AG08395 (cell line): ENCODE measurements at places on chromosomes 1 and 21.

DNA sequence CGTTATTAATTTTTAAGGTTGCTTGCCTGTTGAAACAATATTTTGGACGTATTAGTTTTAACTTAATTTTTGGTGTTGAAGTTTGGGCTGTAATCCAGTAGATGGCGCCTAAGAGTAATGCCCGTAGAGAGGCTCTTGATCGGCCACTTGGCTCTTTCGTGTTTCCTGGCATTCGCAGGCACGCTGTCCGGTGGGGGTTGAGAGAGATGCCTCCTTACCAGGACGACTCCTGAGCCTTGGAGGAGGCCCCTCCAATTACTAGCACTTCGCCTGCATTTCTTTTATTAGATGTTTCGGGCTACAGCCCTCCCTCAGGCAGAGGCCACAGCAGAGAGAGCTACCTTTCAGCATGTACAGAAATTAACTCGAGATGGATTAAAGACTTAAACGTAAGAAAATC lies 12.0 kb downstream of the OR2M4 start:
- DNase-seq = peak; percentile 4

- peak; percentile 10 for DNase-seq
Measured at GRCh38 chr1:95953015-95953414, 719.0 kb downstream of the RWDD3 start.

DNA sequence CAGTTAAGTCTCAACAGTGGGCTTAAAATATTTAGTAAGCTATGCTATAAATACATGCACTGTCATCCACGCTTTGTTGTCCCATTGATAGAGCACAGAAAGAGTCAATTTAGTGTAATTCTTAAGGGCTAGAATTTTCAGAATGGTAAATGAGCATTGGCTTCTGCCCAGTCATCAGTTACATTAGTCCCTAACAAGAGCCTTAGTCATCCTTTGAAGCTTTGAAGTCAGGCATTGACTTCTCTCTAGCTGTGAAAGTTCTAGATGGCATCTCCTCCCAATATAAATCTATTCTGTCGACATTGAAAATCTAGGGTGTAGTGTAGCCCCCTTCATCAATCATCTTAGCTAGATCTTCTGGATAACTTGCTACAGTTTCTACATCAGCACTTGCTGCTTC lies 12.0 kb upstream of the LPGAT1 start:
- no peak for DNase-seq

DNA sequence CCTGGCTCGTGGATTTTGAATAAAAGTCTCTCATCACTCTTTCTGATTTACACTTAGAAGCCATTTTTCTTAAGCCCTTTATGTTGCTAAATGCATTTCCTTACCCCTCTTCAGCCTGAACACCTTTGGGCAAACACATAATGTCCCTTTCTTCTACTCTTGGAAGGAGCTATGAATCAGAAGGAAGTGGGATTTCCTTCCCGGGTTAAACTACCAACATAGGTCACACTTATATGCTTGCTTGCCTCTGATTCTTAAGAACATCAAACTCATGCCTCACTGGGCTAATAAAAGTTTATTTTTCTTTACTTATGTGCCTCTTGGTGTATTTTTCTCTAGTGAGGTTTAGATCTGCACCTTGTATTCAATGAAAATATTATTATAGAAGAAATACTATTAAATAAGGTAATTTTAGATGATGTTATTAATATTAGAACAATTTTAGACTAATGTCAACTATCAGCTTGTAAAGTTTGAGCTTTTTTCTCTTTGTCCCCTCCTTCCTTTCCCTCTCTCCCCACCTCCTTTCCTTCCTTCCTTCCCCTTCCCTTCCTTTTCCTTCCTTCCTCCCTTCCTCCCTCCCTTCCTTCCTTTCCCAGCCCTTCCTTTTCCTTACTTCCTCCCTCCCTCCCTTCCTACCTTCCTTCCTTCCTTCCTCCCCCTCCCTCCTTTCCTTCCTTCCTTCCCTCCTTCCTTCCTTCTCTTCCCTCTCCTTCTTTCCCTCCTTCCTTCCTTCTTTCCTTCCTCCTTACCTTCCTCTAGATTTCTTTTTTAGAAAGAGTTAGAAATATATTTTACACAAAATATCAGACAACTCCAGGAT lies 66.5 kb upstream of the KCNJ6 start:
- no peak for DNase-seq

GRCh38 chr1:158121604-158122254 lies 59.0 kb upstream of the CD1D start:
- DNase-seq = peak; percentile 44

GRCh38 chr1:6022193-6022592 lies 23.5 kb upstream of the KCNAB2 start:
- no peak for DNase-seq

DNA sequence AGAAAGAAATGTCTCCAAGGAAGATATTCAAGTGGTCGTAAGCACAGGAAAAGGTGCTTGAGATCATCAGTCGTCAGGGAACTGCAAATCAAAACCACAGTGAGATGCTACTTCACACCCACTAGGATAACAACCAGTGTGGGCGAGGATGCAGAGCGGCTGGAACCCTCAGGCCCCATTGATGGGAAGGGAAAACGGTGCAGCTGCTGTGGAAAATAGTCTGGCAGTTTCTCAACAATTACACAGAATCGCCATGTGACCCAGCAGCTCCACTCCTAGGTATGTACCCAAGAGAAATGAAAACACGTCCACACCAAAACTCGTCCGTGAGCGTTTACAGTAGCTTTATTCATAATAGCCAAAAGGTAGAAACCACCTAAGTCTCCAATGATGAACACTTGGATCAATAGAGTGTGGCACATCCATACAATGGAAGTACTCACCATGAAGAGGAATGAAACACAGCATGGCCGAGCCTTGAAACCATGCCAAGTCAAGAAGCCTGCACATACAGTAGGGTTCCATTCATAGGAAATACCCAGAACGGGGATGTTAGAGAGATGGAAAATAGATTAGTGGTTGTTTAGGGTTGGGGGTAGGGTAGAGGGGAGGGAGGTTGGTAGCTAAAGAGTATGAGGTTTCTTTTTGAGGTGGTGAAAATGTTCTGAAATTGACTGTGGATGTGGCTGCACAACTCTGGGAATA lies 6.1 kb downstream of the DFFB start:
- DNase-seq = no peak

DNA sequence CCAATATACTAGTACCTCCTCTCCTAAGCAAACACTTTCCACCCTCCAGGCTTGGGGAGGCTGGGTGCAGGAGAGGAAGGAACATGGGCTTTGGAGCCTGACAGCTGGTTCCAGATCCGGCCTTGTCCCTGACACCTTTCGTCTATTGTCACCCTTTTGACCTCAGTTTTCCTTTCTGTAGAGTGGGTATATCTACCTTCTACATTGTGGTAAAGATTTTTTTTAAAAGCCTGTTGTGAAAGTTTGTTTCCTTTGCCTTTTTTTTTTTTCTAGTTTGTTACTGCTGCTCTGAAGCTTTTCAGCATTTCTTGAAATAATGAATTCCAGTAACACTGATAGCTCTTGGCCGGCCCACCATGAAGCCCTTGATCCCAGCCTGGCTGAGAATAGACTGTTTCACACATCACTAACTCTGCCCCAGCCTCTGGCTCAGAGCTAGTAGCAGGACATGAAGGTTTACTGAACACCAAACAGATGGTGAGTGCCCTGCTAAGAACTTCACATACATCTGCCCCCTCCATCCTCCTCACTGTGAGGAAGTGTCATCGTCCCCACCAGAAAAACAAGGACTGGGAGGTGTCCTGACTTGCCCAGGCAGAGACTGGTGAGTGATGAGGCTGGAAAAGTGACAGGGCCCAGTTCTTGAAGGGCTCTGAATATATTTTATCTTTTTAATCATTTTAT lies 33.0 kb upstream of the ID3 start:
- no peak for DNase-seq

DNA sequence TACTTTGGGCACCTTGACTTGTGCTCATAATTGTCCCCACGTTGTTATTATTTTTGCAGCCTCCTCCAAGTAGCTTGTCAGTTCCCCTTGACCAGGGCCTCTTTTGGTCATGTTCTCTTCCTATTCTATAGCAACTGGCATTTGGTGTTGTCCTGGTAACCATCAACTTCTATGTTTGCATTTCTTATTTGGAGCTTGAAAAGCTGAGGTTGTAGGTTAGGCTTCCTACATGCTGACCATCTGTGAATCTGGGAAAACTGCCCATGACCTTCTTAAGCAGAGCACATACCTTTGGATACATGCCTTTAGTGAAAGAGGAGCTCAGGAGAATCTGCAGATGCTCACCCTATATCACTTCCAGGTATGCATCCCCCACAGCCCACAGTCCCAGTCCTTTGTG lies 160.8 kb downstream of the HHAT start:
- no peak for DNase-seq

DNA sequence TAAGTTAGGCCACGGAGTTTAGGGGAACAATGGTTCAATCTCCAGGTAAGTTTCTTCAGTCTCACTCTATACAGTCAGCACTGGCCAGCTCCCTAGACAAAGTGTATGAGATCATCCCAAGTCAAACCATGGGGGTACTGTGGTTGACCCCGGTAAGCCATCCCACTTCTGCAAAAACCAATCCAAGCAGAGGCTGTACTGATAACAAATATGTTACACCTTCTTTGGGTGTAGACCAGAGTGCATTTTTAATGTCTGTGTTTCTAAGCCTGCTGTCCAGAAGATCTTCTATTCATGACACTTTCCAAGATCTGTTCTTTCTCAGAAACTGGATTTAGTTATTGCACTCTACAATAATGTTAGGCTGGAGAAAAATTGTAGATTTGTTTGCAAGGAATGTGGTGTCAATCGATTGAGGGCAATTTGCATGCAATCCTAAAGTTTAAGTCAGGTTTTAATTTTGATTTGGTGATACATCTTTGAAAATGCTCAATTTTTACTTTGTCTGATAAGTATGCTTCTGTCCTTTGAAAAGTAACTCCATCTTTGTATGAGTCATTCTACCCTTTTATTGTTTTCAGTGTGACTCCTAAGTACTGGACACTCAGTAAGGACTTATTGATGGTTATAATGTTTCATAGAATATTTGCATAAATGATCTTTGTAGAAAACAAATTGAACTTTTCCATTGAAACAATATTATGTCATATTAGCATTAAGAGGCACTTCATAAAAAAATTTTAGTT lies 152.4 kb downstream of the HLX start:
- no peak for DNase-seq

- DNase-seq = no peak
Measured at GRCh38 chr1:65512967-65513780, 92.7 kb downstream of the LEPR start.

- no peak for DNase-seq
Measured at GRCh38 chr1:243454328-243454997, 198.6 kb downstream of the SDCCAG8 start.

DNA sequence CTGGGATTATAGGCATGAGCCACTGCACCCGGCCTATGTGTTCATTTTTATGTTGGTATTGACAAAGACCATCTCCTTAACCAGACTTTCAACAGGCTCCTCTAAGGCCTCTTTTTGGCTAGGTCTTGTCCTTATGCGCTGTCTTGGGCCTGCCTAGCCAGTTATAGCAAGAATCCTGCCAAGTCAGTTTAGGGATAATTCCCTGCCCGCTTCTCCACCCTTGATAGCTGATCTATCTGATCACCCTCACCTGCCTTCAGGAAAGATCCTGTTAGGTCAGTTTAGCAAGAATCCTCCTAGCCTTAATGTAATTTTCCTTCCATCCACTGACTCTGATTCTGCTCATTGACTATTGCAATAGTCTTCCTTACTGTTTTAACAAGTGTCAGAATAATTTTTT lies 2.4 kb upstream of the B4GALT3 start:
- no peak for DNase-seq

GRCh38 chr1:223662943-223663342 lies 2.6 kb downstream of the CAPN8 start:
- DNase-seq = no peak

DNA sequence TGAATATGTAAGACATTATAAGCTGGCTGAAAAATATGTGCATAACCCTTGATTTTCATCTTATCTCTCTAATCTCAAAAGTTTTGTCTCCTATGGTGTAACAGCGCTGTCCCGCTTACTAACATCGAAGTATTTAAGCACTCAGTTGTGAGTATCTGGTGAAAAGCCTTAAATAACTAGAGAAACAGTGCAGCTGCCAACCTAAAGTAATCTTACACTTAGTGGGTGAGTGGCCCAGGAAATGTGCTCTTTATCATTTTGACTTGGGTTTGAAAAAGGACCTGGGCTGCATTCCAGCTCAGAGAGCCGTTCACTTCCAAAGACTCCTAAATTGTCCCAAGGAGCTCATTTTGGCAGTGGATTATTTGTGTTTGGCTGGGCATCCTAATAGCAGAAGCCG lies 225.9 kb downstream of the SPATA17 start:
- DNase-seq = no peak

GRCh38 chr1:48674641-48675040 lies 102.0 kb downstream of the BEND5 start:
- peak; percentile 67 for DNase-seq

- DNase-seq = no peak
Measured at GRCh38 chr1:27003745-27004470, 8.7 kb downstream of the TENT5B start.

DNA sequence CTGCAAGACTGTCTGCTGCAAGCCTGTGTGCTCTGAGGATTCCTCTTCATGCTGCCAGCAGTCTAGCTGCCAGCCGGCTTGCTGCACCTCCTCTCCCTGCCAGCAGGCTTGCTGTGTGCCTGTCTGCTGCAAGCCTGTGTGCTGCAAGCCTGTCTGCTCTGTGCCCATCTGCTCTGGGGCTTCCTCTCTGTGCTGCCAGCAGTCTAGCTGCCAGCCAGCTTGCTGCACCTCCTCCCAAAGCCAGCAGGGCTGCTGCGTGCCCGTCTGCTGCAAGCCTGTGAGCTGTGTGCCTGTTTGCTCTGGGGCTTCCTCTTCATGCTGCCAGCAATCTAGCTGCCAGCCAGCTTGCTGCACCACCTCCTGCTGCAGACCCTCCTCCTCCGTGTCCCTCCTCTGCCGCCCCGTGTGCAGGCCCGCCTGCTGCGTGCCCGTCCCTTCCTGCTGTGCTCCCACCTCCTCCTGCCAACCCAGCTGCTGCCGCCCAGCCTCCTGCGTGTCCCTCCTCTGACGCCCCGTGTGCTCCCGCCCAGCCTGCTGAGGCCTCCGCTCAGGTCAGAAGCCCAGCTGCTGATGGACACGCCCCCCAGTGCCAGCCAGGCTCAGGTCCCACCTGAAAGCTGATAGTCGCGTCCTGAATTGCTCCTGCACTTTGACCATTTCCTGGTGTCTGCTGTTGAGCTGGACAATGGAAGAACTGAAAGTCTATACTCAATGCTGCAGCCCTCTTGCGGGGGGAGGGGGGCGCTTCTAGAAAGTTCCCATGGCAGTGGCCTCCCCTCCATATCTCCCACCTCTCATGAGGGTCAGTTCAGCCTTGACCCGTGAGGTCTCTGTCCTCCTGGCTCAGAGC lies 1.2 kb downstream of the KRTAP10-4 start:
- no peak for DNase-seq
